ENCODE measurements at places on chromosomes 1 and 21.

GRCh38 chr1:210448297-210448892 is 119.7 kb downstream of the HHAT start:
- DNase-seq: no peak

GRCh38 chr1:171530676-171531075 is 45.3 kb downstream of the PRRC2C start:
- no peak for DNase-seq

DNA sequence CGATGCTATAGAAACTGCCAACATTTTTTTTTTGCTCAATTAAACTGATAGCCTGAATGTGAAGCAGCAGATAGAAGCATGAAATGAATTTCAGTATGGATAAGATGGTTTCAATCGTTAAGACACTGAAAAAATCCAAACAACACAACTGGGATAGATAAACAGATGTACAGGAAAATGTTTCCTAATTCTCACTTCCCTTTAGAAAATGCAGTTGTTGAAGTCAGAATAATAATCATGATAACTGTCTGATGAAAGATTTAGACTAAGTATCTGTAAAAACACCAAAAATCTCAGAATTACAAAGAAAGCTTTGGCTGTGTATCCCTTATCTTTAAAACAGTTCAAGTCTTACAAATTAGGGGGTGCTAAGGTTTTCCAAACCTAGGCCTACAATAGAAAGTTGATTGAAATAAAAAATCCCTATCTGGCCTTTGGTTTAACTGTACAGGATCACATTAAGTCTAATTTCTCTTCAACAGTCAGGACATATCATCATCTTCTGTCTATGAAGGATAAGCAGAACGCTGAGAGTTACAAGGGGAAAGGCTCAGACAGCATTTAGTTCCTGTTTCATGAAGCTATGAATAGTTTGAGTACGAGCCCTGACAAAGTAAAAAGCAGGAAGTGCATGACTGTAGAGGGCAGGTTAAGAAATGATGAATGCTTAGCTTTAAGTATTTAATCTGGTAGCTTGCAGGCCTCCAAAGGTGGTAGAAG is 203.2 kb downstream of the APP start:
- DNase-seq: no peak

- DNase-seq: no peak
These were observed 107.1 kb downstream of the NIBAN1 start for GRCh38 chr1:184866991-184867788.

DNA sequence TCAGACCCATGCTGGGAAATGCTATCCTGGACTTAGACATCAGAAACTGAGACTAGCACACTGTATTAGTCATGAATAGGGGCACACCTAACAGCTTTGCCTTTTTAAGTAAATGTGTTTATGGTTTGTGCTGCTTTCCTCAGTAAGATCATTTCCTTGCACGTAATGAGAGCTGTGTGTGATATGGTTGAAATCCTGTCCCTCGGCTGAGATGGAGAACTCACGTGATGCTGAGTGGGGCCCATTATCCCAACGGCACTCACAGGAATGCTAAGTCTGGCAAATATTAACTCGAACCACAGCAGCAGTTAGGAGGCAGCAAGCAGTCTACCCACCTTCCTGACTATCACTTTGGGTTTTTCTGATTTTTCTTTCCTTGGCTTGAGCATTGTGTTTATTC is 38.2 kb downstream of the BCL9 start:
- DNase-seq: no peak

DNA sequence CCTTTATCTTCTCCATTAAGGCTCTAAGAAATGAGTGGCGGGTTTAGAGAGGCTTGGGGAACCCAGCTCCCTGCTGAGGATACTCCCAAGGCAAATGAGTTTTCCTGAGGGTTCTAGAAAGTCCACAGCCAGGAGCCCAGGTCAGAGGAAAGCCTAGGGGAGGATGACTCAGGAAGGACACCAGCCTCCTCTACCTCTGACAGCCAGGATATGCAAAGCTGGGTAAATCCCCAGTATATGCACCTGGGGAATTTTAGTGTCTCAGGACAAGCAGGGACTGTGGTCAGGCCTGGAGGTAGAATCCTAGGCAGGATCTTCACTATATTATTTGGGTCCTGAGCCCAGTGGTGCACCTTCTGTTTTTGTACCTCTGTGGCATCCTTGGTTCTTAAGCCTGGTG is 23.5 kb upstream of the WNT4 start:
- DNase-seq: no peak

DNA sequence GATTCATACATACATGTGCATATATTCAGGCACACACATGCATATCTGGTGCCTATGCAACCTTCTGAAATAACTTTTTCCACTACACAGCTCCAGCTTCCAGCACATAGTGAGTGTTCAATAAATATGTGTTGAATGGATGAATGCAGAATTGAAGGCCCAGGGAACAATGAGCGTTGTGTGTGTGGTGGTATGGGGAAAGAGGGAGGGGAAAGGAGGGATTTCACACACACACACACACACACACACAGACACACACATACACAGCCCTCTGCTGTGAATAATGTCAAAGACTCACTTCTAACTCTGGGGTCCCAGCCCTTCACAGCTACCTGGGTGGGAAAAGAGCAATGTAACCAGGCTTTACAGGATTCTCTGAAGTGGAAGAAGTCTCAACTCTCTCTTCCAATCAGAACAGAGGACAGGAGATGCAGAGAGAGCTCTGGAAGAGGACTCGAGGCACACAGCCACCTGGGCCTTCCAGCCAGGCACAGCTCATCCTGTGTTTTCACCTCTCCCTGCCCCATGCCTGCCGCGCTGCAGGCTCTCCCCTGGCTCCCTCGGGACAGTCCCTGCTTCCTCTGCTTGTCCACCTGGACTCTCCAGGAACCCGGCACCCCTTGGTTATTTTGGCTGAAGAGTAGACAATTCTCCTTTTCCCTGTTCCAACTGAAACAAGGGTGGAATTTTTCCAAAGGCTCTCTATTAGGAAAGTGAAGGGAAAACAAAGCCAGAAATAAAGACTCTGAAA is 5.4 kb upstream of the IGSF8 start:
- no peak for DNase-seq

Data from aorta (tissue), 5 donors.